ENCODE measurements at places on chromosomes 2 and 18.

DNA sequence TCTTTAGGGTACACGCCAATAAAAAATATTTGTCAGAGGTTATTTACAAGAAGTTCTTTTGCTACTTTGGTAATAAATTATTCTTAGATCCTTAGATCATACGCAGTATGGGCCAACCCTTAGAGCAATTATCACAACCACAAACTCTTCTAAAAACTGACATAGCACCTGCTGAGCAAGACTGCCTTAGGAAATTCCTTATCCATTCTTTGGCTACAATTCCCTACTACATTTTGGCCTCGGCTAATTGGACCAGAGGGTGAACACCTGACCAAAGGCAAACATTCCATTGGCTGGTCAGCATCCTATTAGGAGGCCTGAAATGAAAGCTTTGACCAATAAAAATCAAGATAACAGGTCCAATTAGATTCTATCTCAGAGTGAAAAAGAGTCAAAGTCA lies 147.6 kb upstream of the CCDC68 start:
- DNase-seq = no peak

DNA sequence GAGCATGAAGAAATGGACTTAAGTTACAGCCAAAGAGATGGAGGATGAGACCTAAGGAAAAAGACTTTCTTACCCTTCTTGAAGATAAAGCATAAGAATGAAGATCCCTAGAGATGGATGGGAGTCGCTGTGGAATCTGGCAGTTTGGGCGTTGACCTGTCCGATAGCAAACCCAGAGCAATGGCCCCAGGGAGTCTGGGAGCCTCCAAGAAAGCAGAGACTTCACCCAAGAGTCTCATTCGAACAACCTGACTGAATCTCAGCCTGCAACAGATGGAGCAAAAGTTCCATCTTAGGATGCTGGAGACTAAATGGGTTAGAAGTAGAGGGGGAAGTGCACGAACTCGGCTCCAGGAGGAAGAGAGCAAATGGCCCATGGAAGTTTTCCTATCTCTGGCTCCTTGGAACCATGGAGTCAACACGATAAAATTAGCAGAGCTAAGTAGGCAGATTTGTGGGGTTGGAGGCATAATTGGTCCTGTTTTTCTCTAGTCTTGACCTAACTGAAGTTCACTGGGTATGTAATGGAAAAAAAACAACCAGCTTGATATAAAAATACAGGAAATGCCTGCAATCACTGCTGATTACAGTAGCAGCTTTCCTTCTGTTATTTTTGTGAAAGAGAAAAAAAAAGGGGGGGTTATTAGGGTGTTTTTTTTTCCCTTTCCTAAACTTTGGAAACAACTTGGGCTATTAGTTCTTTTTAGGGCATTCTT lies 178.4 kb upstream of the EPAS1 start:
- no peak for DNase-seq

DNA sequence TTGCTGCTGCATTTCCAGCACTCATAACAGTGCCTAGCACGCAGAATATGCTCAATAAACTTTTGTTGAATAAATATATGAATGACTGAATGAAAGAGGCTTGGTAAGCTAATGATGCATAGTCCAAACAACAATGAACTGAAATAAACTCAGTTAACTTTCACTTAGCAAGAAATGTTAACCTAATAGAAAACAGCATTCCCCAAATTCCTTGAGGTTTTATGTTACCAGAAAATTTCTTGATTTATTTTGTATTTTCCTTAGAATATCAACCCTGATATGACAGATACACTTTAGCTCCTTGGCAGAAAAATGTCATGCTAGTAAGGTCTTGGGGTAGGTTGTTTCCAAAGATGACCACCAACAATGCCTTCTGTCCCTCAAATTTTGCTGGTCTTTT lies 217.4 kb downstream of the KCNE4 start:
- DNase-seq = no peak

DNA sequence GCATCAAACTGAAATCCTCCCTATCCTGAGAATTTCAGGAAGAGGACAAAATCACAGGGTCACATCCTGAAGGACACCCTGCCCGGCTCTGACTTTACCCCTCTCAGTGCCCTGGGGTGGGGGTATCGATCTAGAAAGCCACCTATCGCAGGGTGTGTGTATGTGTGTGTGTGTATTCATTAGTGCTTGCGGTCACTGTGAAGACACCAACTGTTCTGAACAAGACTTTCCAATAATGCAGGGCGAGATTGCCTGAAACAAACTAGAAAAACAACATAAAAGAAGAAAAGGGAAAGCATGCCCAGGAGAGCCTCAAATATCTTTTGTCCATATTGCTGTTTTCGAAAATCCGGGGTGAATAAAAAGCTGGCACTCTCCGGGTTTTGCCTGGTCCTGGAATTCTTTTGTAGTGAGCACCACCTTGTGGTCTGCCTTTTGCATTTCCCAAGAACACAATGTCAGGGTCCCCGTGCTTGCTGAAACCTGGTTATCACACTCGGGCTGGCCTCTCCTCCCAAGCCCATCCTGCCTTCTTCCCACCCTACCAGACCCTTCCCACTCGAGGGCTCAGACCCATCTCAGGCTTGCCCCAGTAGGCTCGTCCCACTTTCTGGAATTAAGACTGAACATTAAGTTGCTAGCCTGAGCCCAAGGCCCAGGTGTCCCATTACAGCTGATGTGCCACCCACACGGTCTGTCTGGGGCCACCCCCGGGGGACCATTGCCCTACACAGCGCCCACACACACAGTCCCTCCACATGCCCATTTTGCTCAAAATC lies 25.0 kb upstream of the COPS8 start:
- DNase-seq = no peak

- DNase-seq = no peak
These were observed 502.1 kb downstream of the PARD3B start for GRCh38 chr2:205047273-205047839.

- DNase-seq = no peak
These were observed 496.1 kb upstream of the RAB6C start for GRCh38 chr2:129483366-129483765.
